ENCODE measurements at places on chromosomes 6 and 20.

GRCh38 chr6:8336406-8337057 is 98.8 kb downstream of the SLC35B3 start:
- DNase-seq = no peak

DNA sequence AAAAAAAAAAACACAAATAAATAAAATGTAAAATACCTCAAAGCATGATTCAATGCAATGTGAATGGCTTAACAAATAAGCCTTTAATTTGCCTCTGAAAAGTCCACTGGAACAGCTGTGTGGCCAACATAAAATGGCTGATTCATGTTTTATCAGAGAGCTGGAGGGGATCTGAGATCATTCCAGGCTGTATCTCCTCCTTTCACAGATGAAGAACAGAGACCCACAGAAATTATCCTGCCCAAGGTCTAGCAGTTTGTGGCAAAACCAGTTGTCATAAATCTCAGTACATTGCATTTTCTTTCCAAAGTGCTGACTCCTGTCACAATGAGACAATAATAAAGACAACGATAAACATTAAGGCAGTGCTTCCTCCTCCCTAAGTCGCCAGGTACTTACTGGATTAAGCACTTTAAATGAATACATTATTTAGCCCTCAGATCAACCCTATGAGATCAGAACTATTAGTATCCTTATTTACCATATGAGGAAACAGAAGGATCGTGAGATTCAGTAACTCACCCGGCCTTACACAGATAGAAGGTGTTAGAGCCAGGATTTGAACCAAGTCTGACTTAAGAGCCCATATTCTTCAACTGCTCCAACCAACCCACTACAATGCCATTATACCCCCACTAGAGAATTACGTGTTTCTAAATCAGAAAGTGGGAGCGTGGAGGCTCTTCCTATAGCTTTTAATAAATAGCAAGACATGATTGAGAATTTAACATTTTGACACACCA is 118.3 kb downstream of the KIF13A start:
- DNase-seq = no peak

GRCh38 chr6:161838306-161839035 is 564.6 kb upstream of the AGPAT4 start:
- DNase-seq = no peak

GRCh38 chr6:105136431-105137350 is 43.1 kb downstream of the POPDC3 start:
- peak; percentile 83 for DNase-seq

- DNase-seq = no peak
These were observed 113.0 kb upstream of the LAMP5 start for GRCh38 chr20:9401371-9401770.

Data from eye (tissue), 1 donor.